ENCODE measurements at places on chromosomes 7 and 10. TPM values are rescaled to one million over a fixed set of nuclear protein-coding genes. Genes with fewer than 3 reads are reported as not detected.

FAM25G gene
- not detected for total RNA-seq

VIPR2 gene
- 3.8 TPM for total RNA-seq

PAPOLB gene
- total RNA-seq = 0.11 TPM

CCL24 gene
- total RNA-seq = not detected

DNA sequence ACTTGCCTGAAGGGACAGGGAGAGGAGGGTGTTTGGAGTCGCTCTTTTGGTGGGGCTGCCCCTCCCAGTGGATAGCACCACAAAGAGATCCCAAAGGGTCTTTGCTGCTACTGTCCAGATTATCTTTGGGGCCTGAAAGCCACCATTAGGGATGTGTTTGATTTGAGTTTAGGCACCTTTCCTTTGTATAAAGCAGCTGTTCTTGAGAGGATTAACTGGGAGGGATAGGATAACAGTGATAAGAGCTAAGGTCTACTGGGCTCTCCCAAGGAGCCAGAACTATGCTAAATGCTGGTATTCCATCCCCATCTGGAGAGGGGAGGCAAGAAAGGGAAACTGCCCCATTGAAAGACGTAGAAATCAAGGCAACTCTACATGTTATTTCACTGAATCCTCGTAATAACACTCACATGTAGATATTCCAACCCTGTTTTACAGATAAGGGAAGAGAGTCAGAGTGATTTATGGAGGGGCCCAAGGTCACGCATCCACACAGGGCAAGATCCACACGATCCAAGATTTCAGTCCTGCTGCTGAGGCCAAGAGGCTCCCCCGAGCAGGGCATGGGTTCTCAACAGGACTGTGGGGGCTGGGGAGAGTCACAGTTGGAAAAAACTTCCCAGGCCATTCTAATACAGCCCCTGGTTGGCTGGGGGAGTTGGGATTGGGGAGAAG, 11.1 kb upstream of the TCF7L2 start:
- no peak for DNase-seq

DNA sequence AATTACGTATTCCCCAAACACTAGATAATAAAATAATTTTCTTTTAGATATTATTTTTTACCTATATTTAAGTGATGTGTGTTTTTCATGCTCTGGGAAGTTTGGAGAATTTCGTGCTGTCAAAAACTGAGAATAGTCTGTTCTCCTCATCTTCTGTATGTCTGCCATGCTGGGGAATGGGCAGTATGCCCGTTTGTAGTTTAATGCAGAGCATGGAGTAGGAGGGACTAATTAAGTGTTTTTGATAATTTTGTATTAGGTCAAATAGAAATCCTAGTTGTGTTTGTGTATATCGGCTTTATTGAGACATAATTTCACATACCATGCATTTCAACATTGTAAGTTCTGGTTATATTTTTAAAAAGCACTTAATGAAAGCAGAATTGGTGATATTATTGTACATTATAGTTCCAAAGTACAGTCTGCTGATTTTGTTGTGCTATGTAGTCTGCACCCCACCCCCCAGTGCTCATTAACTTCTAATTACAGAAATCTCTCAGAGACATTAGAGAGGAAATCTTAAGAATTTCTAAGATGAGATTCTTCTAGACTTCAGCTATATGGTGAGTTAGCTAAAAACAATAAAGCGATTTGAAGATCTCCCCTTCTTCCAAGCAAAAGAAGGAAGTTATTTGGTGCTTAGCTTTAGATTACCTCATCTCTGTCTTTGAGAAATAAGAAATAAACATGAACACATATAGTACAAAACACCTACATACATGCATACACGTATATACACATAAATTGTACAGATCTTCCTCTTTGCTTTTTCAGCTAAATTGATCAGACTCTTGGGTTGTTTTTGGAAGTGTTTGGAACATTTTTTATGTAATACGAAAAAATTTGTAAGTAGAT, 22.2 kb downstream of the ZRANB1 start:
- no peak for DNase-seq

DNA sequence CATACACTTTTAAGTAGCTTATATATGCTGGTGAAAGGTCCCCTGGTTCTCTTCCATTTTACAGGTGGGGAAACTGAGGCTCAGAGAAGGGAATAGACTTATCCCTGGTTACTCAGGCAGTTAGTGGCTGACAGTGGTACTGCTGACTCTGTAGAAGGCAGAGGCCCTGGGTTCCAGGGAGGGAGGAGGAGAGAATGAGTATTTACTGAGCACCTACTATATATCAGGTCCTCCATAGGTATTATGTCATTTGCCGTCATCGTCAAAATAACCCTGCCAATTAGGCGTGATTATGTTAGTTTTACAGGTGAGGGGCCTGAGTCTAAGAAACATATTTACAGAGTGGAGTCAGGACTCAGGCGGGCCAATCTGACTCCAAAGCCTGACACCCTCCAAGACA, 13.3 kb upstream of the PALD1 start:
- no peak for DNase-seq

GRCh38 chr10:22436526-22436892, 91.2 kb downstream of the SPAG6 start:
- no peak for DNase-seq

GRCh38 chr7:56046721-56047445, 4.4 kb downstream of the PSPH start:
- DNase-seq = no peak

Data from right atrium auricular region (tissue), 2 donors.